Stimulated activated CD4-positive, alpha-beta T cell treated with anti-CD3 and anti-CD28 coated beads, Interleukin-1b, Interleukin-23, amount 100 ng/mL, for 48 hours (primary cell): ENCODE measurements at places on chromosomes 6 and 20.

DNA sequence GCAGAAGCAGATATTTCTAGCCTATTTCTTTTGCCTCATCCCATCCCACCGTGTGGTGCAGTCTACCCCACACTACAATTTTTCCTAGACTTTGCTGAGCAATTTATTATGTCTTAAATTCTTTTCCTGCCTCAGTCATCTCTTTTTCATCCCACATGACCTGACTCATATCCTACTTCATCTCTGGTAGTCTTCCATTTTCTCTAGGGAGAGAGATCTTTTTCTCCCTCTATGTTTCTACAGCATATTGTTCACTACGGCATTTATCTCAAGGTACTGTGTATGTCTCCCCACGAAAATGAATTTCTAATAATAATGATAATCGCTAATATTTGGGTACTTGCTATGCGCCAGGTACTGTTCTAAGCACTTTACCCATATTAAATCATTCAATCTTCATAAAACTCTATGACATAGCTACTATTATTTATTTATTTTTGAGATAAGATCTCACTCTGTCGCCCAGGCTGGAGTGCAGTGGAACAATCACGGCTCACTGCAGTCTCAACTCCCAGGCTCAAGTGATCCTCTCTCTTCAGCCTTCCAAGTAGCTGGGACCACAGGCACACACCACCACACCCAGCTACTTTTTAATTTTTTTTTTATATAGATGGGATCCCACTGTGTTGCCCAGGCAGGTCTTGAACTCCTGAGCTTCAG, 15.6 kb downstream of the PDSS2 start:
- DNase-seq: no peak

- DNase-seq: no peak
These were observed 610.3 kb downstream of the RNF144B start for GRCh38 chr6:18997375-18997826.

- DNase-seq: no peak
These were observed 31.9 kb upstream of the FABP7 start for GRCh38 chr6:122747573-122747972.

- DNase-seq: no peak
These were observed 309.1 kb downstream of the SOX4 start for GRCh38 chr6:21902628-21903169.

- DNase-seq: no peak
These were observed 4.1 kb downstream of the KCNS1 start for GRCh38 chr20:45096781-45097180.

GRCh38 chr6:17427617-17428016, 34.2 kb downstream of the CAP2 start:
- DNase-seq: no peak

- no peak for DNase-seq
These were observed 68.6 kb downstream of the ARHGAP18 start for GRCh38 chr6:129641344-129641743.

DNA sequence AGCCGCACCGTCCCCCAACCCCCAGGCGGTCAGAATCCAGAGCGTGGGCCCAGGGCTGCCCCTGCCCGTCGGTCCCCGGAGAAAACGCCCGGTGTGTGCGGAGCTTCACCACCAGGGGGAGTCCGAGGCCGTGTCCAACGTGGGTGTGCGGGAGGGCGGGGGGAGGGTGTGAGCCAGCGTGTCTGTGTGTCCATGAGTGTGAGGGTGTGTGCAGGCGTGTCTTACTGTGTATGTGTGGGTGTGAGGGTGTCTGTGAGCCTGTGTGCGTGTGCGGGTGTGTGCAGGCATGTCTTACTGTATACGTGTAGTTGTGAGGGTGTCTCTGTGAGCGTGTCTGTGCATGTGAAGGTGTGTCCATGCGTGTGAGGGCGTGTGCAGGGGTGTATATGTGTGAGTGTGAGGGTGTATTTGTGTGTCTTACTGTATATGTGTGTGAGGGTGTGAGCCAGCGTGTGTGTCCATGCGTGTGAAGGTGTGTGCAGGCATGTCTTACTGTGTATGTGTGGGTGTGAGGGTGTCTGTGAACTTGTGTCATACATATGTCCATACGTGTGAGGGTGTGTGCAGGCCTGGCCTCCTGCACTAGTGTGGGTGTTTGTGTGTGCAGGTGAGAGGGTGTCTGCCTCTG, 24.6 kb upstream of the GATA5 start:
- peak; percentile 76 for DNase-seq

DNA sequence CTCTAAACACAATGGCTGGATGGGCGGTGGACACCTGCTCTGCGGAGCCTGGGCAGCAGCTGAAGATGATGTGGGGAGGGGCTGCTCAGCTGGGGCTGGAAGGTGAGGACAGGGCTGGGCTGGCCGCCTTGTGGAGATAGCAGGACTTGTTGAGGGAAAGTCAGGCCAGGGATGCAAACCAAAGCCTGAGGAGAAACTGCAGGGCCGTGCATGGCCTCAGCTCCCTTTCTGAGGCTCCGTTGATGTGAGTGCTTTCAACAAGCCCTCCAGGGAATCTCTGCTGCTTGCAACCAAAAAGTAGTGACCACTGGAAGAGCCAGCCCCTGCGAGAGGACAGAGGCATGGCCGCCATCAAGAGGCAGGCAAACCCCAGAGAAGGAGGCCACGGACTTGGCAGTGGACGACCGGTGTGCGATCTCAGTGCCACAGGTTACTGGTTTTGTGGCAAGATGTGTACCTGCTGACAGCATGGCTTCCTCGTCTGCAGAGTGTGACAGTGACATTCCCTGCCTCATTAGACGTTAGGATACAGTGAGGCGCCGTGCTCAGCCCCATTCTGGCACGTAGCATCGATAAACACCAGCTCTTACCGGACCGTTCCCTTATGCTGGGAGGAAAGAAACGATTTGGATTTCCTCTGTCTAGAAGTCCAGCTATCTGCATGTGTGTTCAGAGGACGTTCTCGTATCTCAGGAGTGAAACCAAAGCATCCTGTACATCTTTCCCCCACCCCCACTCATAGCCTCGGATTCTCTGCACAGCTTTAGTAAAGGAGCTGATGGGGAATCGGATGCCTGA, 37.9 kb downstream of the ERMARD start:
- no peak for DNase-seq

- DNase-seq: no peak
These were observed at the start of gene BPIFB4 for GRCh38 chr20:33079259-33079658. TSS of gene BPIFB4 (plus strand) at chr20:33079643. CDS start at chr20:33081527, 1,884 bp downstream.

GRCh38 chr20:38049800-38050199, 16.3 kb downstream of the RPRD1B start:
- DNase-seq: peak; percentile 12

DNA sequence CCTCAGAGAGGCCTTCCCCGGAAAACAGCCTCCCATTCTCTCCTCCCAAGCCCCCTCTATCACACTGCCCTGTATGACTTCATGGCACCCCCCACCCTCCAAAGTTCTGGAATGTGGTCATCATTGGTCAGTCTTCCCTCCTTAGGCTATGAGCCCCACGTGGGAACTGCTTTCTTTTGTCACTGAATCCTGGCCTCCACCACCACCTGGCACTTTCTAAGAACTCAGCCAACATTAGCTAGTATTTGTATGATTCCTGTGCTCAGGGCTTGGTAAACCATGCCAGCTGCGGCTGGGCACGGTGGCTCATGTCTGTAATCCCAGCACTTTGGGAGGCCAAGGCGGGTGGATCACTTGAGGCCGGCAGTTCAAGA, 8.4 kb upstream of the E2F1 start:
- no peak for DNase-seq

GRCh38 chr6:137912813-137913212, 45.8 kb downstream of the TNFAIP3 start:
- DNase-seq: no peak

DNA sequence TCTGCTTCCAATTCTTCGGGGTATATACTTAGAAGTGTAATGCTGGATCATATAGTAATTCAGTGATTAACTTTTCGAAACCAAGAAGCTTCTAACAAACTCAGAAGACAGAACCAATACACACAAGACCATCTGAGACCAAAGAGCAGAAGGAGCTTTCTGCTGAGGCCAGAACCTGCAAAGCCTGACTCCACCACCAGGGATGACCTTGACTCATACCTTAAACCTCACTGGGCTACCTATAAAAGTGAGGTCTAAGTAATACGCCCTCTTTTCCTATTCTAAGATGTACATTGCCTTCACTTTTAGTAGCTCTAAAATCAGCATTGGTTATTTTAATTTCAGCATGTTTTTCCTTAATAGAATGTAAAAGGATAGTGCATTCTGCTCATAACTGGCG, 84.8 kb downstream of the FOXF2 start:
- DNase-seq: no peak

GRCh38 chr6:53373638-53374037, 24.9 kb upstream of the ELOVL5 start:
- DNase-seq: no peak

DNA sequence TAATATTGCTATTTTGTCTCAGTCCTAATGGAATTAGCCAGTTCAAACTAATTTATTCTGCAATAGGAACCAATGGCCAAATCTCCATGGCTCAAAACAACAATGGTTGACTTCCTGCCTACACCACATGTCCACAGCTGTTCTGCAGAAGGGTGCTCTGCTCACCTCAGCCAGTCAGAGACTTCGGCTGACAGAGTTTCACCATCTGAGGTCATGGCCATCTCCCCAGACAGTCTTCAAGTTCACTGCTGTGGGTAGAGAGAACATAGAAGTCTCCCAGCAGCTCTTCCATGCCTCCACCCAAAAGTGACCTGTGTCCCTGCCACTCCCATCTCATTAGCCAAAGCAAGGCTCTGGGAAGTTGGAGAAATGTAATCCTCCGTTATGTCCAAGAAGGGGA, 65.1 kb upstream of the FOXC1 start:
- DNase-seq: no peak

- no peak for DNase-seq
These were observed 9.9 kb downstream of the BCL2L1 start for GRCh38 chr20:31712564-31713311.

DNA sequence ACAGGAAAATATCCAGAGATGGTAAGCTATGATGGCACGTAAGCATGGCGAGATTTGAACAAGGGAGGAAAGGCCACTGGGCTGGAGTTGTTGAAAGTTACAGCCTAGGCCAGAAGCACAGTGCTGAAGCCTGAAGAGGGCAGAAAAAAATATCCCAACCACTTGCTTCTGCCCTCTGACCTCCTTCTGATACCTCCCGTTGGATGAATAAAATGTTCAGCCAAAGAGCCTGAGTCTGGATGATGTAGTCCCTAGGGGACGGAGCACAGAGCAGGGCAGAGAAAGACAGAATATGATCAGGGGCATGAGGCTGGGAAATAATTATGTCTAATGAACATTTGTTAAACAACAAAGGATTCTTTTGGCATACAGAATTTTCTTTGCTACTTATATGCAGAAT, 19.7 kb downstream of the KLHL31 start:
- DNase-seq: no peak

DNA sequence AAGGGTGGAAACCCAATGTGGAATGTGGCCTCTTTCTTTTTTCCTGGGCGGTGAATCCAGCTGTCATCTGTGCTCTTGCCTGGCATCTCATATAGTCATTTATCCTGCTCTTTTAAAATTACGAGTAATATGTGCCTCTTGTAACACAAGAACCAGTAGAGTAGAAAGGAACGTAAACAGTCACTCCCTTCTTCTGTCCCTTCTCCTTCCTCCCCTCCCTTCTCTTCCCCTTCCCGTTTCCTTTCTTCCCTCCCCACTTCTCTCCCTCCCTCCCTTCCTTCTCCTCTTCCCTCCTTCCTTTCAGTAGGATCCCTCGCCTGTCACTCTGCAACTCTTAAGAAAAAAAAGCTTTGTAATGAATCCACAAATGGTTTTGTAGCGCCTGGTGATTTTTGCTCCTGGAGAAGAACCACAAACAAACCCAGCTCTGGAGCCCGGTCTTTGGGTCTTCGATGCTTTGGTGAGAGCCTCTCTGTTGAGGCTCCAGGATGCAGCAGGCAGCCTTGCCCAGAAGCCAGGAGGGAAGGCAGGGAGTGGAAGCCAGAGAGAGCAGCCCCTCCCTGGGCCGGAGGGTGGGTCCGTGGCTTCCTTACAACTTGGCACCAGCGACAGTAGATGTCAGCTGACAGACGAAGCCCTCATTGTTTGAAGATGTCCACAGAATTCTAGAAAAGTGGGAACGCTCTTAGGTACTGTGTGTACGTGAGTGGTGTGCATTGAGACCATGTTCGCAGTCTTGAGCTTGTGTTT, 15.0 kb downstream of the DUSP22 start:
- DNase-seq: no peak

GRCh38 chr20:36477475-36477874, 63.8 kb upstream of the MYL9 start:
- no peak for DNase-seq

- no peak for DNase-seq
These were observed 234.5 kb upstream of the PRDM1 start for GRCh38 chr6:105851606-105852005.

DNA sequence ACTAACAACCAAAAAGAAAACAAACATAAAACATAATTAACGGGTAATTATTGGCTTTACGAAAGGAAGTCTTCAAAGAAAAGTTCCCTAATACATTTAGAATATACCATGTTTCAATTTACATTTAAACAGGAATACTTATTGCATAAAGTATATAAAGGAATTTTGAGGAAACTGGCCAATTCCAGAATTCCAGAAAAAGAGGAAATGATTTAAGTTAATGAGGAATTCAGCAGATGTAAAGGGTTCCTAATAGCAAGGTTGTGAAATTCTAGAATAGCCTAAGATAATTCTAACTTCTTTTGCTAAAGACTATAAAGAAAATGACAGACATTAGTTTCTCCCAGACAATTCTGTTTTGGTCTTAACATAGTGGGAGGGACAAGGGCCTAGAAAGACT, 35.0 kb downstream of the DTNBP1 start:
- DNase-seq: no peak

- no peak for DNase-seq
These were observed 135.1 kb upstream of the PMEPA1 start for GRCh38 chr20:57844626-57845596.

- DNase-seq: no peak
These were observed 32.3 kb upstream of the HLA-A start for GRCh38 chr6:29909985-29910384.

DNA sequence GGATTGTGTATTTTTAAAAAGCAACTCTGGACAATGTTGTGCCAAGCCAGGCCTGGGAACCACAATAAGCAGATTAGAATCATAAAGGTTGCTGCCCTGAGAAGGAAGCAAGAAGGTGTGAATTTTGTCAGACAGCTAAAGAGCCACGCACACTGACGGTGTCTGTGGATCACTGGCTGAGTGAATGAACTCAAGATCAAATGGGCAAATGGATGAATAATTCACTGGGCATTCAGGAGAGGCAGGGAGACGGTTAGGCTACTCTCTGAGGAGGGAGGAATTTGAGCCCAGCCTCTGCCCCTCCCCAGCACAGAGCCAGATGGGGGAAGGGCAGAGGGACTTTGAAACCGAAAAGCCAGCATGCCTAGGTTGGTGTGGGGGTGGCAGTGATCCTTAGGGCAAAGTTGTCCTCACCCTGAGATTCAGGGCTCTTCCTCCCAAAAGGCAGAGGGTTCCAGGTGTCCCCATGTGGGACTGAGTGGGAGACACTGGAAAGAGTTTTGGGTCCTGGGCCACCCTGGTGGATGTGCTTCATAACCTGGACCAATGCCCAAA, 19.5 kb upstream of the SLC22A7 start:
- no peak for DNase-seq
